ENCODE measurements at places on chromosomes 11 and 22.

DNA sequence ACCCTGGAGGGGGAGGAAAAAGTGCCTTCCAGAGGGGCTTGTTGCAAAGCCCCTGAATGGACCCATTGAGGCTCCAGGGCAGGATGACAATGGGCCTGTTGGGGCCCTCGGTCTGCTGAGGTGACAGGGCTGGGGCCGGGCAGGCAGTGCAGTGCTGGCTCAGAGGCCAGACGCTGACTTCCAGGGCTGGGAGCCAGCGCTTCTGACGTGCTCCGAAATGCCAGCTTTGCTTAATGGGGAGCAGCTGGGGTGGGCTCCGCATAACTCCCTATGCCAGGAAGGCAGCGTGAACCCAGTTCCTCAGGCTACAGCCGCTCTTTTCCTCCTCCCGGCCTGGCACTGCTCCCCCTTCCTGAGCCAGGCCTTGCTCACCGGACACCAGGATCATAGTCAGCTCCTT is 17.7 kb downstream of the NAV2 start:
- DNase-seq, result no peak

DNA sequence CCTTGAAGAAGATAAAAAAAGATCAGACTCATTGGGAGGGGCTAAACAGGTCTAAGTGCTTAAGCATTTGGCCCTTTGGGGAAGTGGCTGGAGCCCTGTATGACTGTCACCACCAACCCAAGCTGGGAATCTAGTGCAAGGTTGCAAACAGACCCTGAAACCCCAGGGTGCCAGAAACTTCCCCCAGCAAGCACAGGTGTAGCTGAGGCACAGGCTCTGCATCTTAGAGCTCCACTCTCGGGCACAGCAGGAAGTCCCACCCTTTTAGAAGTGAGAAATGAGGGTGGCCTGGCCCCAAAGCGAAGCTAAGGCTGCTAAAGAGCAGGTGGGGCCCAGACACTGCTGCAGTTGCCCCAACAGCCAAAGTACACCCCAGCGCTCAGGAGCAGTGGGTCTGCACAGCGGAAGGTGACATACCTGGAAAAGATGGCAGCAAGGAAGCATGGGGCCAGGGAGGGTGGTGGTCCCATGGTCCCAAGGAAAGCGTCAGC is 5.8 kb upstream of the KDM2A start:
- DNase-seq, result no peak

DNA sequence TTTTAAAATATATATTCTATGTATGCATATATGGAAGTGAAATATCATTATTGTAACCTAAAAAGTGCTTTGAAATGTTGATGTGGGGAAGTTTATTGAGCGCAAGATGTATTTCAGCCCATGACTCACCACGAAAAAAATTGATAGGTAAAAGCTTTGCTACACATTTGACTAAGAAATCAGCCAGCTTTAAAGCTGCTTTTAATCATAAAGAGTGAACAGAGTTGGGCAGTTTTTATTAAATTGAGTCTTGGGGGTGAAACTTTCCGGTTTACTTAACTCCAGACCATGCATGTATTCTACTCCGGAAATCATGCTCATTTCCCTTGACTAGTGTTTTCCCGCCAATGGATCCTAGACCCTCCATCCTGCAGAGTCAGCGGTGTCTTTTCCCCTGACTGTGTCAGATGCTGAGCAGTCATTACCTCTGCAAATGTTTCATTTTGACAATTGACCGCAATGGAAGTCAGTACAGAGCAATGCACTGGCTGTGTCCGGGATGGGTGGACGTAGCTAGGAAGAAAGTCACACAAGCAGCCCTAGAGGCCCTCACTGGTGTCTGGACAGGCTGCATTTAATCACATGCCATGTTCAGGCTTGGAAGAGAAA is 47.2 kb upstream of the MPEG1 start:
- DNase-seq, result no peak

DNA sequence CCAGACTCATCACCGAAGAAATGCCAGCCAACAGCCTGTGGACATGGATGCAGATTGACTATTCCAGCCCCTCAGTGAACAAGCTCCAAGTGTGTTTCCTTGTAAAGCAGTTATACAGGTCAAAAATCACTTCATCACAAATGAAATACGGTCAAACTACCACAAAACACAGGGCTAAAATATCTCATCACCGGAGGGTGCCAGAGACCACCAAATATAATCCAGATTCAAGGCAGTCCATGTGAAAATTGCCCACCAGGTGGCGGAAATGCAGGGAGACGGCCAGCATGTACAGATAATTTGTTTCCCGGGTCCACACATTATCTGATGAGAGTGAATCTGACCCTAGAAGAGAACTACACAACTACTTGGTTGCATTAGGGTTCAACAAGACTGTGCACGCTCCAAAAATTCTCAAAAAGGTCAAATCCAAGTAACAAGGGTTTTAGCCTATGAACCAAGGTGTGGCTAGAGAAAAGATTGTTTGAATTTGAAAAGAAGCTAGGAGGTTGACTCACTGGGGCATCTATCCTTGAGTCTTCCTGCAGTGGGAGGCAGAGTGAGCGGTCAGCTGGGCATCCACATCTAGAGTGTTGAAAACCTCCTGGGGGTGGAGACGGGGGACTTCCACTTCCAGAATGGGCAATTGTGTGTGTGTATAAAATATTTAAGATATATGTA is 71.7 kb downstream of the IGLL5 start:
- DNase-seq, result peak; percentile 78

DNA sequence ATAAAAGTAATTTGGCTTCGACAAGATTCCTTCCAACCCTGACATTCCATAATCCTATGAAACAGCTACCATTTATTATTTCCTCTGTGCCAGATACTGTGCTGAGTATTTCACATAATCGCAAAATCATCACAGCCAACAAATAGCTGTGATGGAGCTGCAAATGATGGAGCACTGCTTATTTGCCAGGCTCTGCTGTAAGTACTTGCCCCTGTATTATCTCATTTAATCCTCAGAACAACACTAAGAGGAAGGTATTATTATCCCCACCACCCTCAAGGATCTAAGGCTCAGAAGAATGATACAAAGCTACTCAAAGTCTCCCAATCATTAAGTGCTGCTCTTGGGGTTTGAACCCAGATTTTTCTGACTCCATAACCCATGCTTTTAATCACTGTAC is 145.5 kb downstream of the CCDC34 start:
- DNase-seq, result no peak

DNA sequence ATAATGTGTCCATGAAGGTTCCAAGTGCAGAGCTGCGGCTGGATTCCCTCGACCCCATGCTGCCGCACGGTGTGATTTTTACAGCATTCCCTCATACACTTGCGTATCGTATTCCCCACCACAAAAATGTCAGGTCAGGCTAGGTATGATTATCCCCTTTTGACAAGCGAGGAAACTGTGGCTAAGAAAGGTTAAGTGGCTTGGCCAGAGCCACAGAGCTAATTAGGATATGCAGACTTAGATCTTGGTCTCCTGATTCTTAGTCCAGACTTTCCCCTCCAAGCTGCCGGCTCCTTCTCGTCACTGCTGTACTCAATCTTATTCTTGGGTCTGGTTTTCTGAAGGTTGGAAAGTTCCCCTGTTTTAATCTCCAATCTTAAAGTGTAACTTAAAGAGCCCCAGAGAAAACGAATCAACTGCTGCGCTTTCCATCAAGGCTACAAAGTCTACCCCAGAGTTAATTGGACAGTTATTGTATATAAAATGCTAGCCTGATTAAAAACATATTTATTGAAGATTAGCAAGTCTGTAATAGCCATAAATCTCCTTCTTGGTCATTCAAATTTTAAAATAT is 176.6 kb downstream of the ADAMTS15 start:
- DNase-seq, result no peak

Data from prostate gland (tissue), 2 donors.